NCI-H1694 treated with DMSO at 0.1 percent for 48 hours (cell line): ENCODE measurements at places on chromosomes 6 and 20.
A peak's percentile ranks its signal among the peaks of the same experiment; 100 is the strongest.

DNA sequence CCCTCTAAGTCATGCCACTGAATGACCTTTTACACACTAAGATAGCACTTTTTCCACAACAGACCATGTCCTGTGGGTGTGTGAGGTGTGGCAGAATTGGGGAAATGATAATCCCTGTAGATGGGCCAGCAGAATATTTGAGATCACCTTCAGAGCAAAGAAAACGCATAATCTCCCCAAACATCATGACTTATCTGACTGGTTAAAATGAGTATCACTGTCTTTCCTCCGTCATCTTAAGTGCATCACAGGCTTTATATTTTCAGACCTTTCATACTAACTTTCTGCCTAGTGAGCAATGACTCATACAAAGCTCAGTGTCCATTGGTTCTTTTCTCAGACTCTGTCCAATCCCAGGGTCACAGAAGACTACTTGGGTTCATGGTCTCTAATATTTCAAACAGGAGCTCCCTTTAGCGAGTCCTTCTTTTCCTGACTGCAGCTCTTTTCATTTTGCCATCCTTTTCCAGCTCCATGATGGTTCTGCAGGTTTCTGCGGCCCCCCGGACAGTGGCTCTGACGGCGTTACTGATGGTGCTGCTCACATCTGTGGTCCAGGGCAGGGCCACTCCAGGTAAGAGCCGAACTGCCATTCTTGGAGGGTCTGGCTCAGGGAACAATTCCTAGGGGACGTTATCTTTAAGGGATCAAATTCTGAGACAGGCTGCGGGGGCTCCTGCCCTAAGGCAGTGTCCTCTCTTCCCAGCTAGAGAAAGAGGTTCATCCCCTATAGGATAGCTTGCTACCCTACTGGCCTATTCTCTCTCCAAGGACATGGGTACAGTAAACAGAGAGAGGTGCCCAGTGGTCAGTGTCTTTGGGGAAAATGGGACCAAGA, at the start of gene HLA-DPB1:
TSS of gene HLA-DPB1 (plus strand) at position 423 of the 838 bp plus-strand sequence. CDS start at position 475, 52 bp downstream.
- DNase-seq, result no peak

GRCh38 chr6:109252261-109253041, 129.8 kb downstream of the CD164 start:
- no peak for DNase-seq

DNA sequence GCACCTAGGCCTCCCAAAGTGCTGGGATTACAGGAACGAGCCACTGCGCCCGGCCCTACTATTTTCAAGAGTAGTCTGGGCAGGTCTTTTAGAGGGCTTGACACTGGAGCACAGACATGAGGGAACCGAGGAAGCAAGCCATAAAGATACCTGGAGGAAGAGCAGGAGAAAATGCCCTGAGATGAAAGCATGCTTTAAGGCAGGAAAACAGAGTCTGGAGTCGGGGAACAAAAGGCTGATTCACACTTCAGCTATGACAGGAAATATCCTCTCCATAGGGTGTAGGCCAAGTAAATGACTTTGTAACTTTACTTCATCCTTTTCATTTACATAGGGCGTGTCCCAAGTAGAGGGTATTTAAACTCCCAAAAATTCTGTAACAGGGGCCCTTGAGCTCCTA, 4.3 kb upstream of the SERINC3 start:
- no peak for DNase-seq

DNA sequence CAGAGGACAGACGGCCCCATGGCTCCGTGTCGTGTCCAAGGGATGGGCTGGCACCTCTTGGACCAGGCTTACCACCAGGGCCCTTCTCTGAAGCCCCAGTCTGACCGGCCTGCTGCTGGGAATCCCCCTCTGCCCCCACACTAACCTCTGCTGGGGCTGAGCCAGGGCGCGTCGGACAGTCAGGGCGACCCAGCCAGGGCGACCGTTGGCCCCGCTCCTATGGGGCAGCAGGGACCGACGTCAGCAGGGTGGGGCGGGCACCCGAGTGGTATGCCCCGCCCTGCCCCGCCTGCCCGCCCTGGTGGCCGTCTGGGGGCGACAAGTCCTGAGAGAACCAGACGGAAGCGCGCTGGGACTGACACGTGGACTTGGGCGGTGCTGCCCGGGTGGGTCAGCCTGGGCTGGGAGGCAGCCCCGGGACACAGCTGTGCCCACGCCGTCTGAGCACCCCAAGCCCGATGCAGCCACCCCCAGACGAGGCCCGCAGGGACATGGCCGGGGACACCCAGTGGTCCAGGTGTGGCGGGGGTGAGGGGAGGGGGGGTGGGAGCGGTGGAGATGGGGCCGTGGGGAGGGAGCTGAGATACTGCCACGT, at the start of gene SLC17A9:
TSS of gene SLC17A9 (plus strand) at position 337 of the 595 bp plus-strand sequence. CDS start at position 459, 122 bp downstream.
- no peak for DNase-seq

DNA sequence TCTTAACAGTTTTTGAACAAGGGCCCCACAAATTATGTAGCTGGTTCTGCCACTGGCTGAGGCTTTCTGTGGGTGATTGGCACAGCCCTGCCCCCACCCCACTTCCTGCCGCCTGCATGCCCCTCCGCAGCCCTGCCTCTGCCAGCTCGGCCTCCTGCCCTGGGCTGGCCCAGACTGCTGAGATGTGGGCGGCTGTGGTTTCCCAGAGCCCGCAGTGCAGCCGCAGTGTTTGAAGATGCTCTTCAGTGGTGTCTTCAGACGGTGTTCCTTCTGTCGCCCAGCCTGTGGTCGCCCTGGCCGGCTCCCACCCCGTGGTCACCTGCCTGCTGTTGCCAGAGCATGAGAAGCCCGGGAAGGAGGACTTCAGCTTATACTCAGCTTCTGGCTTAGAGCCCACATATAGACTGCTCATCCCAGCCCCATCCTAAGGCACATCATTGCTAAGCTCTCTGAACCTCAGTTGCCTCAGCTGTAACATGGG, 154.3 kb downstream of the VEGFA start:
- no peak for DNase-seq

GRCh38 chr20:26243731-26244130, 547.1 kb upstream of the ZNF337 start:
- no peak for DNase-seq

DNA sequence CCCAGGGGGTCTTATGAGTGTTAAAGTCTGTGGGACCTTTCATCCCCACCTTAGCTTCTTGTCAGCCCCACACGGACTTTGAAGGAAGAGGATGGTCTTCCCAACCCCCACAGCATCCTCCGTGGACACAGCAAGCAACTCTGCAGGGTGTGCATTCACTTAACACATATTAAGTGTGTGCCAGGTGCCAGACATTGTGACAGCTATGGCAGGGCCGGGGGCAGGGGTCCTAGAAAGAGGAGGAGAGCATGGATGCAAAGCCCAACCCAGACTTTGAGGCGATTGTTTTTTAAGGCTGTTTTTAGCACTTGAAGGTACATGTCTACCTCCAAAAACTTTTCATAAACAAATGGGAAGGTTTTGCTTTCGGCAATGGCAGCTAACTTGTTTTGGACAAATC, 121.6 kb upstream of the KCNG1 start:
- no peak for DNase-seq

GRCh38 chr6:166907373-166907841, 48.9 kb downstream of the RNASET2 start:
- DNase-seq, result no peak

GRCh38 chr20:21294755-21295154, 8.4 kb upstream of the XRN2 start:
- no peak for DNase-seq

- DNase-seq, result no peak
Measured at GRCh38 chr6:25193460-25194171, 85.6 kb upstream of the CARMIL1 start.

DNA sequence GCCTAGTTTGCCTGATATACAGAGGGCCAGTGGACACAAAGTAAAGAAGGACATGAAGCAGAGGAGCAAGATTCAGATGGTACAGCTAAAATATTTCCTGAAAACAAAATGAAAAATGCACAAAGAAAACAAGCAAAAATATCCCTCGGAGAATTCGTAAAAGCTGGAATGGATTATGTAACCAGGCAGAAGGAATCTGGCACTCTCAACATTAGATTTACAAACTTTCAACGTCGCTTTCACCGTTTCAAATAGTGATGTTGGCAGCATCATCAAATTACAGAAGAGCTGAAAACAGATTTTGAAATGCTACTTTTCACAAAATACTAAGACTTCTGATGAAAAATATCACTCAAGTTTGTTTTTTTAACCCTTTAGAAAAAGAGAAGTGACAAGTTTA, 11.7 kb downstream of the SMLR1 start:
- no peak for DNase-seq

- DNase-seq, result peak; percentile 75
Measured at GRCh38 chr20:10332656-10333415, 101.2 kb downstream of the MKKS start.

DNA sequence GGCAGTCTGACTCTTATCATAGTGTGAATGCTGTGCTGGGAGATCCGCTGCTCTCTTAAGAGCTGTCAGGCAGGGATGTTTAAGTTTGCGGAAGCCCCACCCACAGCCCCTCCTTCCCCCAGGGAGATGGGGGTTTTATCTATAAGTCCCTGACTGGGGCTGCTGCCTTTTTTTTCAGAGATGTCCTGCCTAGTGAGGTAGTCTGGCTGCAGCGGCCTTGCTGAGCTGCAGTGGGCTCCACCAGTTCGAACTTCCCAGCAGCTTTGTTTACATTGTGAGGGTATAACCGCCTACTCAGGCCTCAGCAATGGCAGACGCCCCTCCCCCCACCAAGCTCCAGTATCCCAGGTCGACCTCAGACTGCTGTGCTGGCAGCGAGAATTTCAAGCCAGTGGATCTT, 75.7 kb upstream of the UST start:
- DNase-seq, result no peak

DNA sequence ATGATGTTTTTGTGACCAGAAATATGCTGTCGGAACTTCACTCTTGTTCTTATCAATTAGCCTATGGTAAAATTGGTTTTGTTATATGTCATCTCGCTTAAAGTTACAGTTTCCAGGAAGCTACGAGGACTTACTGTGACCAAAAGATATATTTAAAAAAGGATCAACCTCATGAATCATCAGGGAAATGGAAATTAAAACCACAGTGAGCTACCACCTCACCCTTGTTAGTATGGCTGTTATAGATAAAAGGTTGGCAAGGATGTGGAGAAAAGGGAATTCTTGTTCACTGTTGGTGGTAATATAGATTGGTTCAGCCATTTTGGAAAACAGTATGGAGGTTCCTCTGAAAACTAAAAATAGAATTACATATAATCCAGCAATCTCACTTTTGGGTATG, 14.3 kb upstream of the INSM1 start:
- DNase-seq, result no peak

DNA sequence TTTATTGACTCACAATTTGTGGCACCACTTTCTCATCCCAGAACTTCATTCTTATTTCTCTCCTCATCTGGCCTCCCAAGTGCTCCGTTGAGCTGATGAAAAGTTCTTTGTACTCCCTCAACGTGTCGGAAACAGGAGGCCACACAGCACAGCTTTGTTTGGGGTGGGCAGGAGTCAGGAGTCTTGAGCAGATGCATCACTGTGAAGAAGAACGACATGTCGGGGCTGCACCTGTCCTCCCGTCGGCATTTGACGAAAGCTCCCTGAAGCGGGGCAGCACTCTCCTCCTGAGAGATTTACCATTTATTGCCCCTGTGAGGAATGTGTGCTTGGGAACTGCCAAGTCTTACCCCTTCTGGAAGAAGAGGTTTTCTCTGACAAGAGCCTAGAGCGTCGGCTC, 28.1 kb downstream of the TAF8 start:
- no peak for DNase-seq

- DNase-seq, result no peak
Measured at GRCh38 chr6:47701363-47701762, 3.0 kb downstream of the ADGRF4 start.

- DNase-seq, result no peak
Measured at GRCh38 chr6:143236151-143236798, 175.6 kb downstream of the AIG1 start.

DNA sequence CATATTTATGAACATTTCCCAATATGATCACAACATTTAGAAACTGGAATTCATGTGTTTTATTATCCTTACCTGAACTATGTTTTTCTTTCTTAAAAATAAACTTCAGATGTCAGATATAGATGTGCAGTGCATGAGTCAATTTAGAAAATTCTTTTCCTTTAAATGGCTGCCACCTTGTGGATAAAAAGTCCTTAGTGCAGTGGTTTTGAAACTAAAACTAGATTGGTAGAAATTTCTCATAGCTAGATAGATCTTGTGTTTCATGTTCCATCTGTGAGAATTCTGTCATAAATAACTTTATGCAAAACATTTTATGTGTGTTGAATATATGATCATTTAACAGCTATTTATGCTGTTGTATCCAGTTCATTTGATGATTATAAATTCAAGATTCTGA, 134.9 kb downstream of the KLHL32 start:
- DNase-seq, result peak; percentile 52

DNA sequence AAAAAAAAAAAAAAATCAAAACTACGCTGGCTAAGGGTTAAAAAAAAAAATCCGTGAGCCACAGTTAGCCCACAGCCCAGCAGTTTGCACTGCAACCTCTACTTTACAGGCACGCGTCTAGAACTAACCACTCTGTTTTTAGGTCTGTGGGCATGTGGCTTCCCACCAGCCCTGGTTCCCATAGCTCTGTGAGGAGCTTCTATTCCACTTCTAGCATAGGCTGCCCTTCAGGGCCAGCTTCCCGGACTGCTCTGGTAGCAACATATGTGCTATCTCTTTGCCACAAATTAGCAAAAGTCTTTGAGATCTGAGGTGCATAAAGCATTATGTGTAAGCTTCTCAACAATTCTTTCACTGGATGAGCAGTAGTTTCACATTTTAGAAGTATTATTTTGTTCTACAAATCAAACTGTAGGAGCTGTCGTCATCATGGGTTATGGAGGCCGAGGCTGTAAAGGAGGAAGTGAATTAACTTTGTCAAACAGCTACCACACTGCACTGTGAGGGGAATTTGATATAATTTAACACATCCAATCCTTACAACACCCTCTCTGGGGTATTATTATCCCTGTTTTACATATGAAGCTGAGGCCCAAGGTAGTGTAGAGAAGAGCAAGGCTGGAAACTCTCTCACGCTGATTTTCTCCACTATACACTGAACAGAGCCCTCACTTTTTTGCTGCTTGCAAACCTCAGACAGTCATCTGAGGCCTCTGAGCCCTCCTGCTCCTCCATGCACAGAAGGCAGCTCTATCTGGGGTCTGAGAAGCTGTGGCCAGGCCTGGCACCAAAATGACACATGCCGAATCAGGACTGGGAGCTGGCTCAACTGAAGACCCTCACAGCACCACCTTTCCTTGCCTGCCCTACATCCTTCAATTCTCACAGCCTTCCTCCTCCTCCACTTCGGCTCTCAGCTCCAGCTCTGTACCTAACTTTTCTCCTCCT, 35.4 kb downstream of the MAN1A1 start:
- DNase-seq, result no peak

- no peak for DNase-seq
Measured at GRCh38 chr20:47479506-47479905, 22.2 kb upstream of the NCOA3 start.

- DNase-seq, result no peak
Measured at GRCh38 chr6:95127261-95127660, 450.1 kb upstream of the MANEA start.
